Astrocyte of the hippocampus (primary cell): ENCODE measurements at places on chromosomes 11 and 22.

GRCh38 chr11:63532117-63532516 lies 4.5 kb upstream of the PLAAT4 start:
- peak; percentile 29 for DNase-seq

- no peak for DNase-seq
Measured at GRCh38 chr22:20752104-20752741, 21.7 kb upstream of the SERPIND1 start.

GRCh38 chr22:41963453-41964111 lies 5.7 kb upstream of the SEPTIN3 start:
- DNase-seq, result peak; percentile 91

GRCh38 chr11:88059326-88059725 lies 115.9 kb downstream of the RAB38 start:
- peak; percentile 47 for DNase-seq

GRCh38 chr11:37572491-37573171 lies 974.6 kb upstream of the RAG2 start:
- peak; percentile 2 for DNase-seq

GRCh38 chr22:42379966-42380537 lies 52.2 kb downstream of the NFAM1 start:
- no peak for DNase-seq

DNA sequence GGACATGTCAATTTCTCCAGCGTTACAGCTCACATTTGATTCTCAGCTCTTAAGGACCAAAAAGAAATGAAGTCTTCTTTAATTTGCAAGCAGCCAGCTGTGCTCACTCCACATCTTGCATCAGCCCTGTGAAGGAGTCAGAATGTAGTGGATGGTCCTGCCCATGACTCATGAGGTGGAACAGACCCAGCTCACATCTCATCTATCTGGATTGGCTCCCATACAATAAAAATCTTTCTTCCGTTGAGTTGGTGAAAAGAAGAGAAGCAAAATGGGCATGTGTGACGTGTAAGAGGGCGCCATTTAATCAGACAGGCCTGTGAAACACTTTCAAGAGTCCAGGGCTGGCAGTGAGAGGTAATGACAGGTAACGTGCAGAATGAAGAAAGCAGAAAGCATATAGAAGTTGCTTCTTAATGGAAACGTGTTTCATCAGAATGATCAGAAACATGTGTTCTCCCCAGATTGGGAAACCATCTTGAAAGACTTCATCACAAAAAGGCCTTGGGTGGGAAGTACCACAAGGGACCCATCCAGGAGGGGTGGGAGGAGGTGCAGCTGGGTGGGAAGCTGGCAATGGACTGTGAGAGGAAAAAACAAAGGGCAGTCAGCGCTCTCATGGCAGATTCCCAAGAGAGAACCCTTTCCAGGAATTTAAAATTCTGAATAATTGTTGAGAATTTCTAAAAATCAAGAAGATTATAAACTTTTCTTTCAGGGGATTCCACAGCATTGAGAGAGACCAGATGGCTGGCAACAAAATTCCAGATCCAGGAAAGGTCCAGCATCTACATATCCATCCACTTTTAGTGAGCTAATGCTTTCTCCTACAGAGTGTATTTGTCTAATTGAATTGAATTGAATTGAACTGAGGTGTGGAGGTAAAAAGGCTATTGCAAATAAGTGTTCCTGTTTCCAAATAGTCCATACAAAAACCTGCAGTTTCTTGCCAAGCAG lies 57.0 kb downstream of the ETS1 start:
- DNase-seq, result peak; percentile 63

DNA sequence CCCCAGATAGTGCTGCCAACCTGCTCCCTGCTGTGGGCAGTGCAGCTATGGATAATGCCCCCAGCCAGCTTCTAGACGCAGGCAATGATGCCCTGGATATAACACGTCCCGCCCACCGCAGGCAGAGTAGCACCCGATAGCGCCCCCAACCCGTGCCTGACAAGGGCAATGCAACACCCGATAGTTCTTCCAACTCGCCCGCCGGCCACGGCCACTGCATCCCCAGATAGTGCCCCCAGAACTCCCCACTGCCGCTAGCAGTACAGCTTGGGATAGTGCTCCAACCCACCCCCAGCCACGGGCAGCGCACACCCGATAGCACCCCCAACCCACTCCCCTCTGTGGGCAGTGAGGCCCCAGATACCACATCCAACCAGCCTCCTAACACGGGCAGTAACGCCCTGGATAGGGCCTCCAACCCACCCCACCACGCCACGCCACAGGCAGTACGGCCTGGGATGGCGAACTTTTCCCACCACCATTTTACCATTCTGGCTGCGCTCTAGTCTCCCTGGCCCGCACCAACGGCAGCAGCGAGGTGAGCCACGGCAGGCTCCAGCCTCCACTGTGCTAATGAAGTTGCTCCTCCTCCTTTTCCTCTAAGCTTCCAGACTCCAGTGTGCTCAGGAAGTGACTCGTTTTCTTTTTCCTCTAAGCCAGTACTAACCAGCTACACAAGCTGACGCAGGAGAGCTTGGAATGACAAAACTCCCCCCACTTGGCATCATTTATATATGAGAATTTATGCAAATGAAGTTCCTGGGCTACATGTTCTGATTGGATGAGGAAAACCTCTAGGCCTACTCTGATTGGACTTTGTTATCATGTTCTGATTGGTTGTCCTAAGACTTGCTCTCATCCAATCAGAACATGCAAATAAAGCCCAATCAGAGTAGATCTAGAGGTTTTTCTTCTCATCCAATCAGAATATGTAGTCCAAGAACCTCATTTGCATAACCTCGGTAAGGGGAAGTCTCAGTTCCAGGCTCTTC lies 3.0 kb upstream of the RFPL3 start:
- peak; percentile 33 for DNase-seq

DNA sequence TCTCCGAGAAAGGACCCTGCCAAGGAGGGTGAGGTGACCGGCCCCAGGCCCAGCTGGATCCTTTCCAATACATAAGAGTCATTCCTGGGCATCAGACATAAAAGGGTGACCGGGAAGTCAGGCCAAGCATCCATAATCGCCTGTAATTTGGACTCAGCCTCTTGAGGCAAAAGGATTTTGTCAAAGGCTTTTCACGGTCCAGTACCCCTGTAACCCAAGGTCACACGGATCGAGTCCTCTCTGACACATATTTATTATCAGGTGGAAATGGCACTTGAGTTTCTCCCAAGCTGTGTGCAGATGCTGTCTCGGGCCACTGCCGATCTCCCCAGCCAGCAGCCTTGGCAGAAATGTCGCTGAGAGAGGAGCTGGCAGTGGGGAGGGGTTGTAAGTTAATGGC lies 556.5 kb downstream of the MN1 start:
- peak; percentile 57 for DNase-seq

DNA sequence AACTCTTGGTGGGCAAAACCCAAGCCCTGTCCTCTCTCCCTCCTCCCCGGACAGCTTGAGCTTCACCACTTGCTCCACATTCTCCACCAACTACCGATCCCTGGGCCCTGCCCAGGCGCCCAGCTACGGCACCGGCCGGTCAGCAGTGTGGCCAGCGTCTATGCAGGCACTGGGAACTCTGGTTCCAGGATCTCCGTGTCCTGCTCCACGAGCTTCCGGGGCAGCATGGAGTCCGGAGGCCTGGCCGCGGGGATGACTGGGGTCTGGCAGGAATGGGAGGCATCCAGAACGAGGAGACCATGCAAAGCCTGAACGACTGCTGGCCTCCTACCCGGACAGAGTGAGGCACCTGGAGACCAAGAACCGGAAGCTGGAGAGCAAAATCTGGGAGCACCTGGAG lies 68.9 kb upstream of the RTL6 start:
- DNase-seq, result no peak

- DNase-seq, result peak; percentile 64
Measured at GRCh38 chr11:58574881-58575280, 775 bp downstream of the LPXN start.

DNA sequence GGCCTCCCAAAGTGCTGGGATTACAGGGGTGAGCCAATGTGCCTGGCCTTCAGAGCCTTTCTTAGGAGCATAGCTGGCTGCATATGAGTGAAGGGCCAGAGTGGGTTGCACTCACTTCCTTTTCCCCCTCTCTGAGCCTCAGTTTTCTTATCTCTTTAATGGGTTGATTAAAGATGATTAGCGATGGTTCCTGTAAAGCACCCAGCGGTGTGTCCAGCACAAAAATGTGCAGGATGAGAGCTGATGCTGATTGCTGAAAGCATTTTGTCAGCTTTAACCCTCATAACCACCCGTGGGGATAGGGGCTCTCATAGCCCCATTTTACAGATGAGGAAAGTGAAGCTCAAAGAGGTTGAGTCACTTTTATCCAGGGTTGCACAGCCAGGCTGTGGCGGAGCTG lies 5.5 kb downstream of the CACNA1I start:
- no peak for DNase-seq

- DNase-seq, result no peak
Measured at GRCh38 chr11:20207781-20208621, 47.7 kb upstream of the DBX1 start.

- no peak for DNase-seq
Measured at GRCh38 chr11:43356336-43356735, 2.4 kb upstream of the TTC17 start.

- peak; percentile 53 for DNase-seq
Measured at GRCh38 chr22:36398601-36399471, 11.1 kb upstream of the MYH9 start.

- DNase-seq, result peak; percentile 14
Measured at GRCh38 chr22:28429711-28430110, 249.9 kb downstream of the TTC28 start.

DNA sequence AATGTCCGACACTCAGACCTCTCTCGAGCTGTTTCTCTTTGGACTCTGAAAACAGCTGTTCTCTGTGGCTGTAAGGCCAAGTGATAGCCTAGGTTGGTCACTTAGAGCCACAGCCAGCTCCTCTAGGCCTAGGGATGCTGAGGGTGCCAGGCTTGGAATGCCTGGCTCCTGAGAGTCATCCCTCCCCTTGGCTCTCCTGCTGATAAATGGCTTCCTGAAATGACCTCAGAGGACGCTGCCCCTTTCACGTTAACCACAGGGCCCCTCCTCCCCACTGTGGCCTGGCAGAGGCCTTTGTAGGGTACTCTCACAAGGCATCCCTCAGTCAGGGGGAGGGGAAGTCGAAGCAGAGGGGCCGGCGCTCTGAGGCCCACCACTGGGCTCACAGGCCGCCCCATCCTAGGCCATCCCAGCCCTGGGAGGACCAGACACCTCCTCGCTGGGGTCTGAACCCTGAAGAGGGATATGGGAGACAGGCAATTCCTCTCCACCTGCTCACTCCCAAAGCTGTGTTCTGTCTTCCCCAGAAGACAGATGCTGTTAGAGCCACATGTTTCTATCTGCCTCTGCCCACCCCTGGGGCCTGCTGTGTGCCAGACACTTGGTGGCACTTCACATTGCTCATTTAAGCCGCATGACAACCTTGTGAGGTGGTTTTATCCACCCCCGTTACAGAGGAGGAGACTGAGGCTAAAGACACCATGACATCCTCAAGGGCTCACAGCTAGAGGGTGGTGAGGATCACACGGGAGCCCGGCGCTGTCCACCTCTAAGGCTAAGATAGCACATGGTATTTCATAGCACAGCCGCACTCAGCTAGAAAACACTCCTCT lies 50.9 kb downstream of the ARFGAP3 start:
- DNase-seq, result peak; percentile 72

GRCh38 chr11:75656044-75656727 lies 12.7 kb downstream of the MAP6 start:
- peak; percentile 22 for DNase-seq
